ENCODE measurements at places on chromosomes 3 and 15. TPM values are rescaled to one million over a fixed set of nuclear protein-coding genes. Genes with fewer than 3 reads are reported as not detected.

Gene SPINT1
- 4.1 TPM for total RNA-seq

GRCh38 chr3:136194409-136195257 is 1.5 kb downstream of the MSL2 start:
- DNase-seq: peak; percentile 71

- DNase-seq: no peak
These were observed 109.0 kb downstream of the FRMD4B start for GRCh38 chr3:69276884-69277283.

GRCh38 chr3:52852419-52852818 is 17.6 kb upstream of the MUSTN1 start:
- no peak for DNase-seq

DNA sequence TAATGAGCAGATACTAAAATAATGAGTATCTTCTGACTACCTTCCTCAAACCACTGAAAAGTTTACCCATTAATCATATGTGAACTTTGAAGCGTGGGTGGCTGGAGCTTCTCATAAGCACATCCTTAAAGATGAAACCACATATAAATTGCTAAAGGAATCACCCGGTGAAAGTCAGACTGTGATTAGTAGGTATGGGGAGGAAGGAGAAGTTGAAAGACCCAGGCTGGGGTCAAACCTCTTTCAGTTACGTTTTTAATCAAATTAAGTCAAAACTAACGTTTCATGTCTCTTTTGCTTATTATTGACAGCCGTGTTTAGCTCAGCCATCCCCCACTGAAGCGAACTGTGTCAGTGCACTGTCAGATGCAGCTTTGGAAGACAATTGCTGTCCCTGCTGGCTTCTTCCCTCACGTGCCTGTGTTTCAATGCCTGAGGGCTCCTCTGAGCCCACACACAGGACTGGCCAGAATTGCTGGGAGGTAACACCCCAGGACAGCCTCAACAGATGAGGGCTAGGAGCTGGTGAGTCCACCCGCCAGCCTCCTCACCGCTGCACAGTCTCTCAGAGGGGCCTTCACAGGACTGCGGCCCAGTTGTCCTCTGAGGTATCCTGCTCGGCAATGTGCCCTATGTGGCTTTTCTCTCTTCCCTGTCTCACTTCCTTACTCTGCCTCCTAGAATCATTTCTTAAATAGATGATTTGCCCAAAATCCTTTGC is 29.3 kb upstream of the SH3BP5 start:
- no peak for DNase-seq

GRCh38 chr3:172244011-172244410 is 204.2 kb downstream of the GHSR start:
- no peak for DNase-seq

Measured in T-helper 17 cell (primary cell).